ENCODE measurements at places on chromosomes 3 and 15. TPM values are rescaled to one million over a fixed set of nuclear protein-coding genes. Genes with fewer than 3 reads are reported as not detected.

The OXSM gene
- total RNA-seq: 9.0 TPM

The SEMA7A gene
- total RNA-seq: 132 TPM

The PPP1R14D gene
- not detected for total RNA-seq

The ARL6IP5 gene
- 78.6 TPM for total RNA-seq

The DNAH12 gene
- total RNA-seq: 0.14 TPM

The GLDN gene
- total RNA-seq: 0.29 TPM

All from placental pericyte (primary cell).